ENCODE measurements at places on chromosomes 6 and 20.

DNA sequence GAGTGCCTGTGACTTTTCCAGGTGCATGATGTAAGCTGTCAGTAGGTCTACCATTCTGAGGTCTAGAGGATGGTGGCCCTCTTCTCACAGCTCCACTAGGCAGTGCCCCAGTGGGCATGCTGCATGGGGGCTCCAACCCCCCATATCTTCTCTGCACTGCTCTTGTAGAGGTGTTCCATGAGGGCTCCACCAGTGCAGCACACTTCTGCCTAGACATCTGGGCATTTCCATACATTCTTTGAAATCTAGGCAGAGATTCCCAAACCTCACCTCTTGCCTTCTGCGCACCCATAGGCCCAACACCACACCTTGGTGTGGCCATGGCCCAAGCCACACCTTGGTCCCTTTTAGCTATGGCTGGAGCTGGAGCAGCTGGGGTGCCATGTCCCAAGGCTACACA is 66.3 kb downstream of the VTA1 start:
- DNase-seq = no peak

GRCh38 chr6:154506991-154507898 is 3.2 kb downstream of the CNKSR3 start:
- no peak for DNase-seq

- no peak for DNase-seq
Observed at GRCh38 chr20:48648482-48649051, 179.2 kb downstream of the PREX1 start.

GRCh38 chr20:13856354-13856753 is 71.5 kb downstream of the NDUFAF5 start:
- DNase-seq = no peak

DNA sequence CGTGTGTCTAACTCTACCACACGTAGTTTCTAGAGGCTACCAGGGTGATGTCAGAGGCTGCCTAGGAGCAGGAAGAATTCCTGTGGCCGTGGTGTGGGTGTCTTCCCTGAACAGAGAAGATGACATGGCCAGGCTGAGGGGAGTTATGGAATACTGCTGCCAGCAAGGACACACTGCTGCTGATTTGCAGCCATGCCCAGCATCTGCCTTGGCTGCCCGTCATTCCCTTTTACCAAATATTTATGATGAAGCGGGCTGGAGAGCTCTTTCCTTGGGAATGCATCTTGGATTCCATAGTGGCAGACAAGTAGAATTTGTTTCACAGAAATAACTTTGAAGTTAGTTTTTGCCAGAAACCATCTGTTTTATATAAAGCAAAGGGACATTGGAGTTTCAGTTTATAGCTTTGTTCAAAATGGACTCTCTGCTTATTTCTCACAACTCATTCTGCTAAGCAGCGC is 80.8 kb upstream of the VSTM2L start:
- DNase-seq = no peak

- DNase-seq = no peak
Observed at GRCh38 chr6:134603561-134603960, 285.6 kb upstream of the SGK1 start.

GRCh38 chr6:150835620-150836019 is 29.9 kb upstream of the MTHFD1L start:
- DNase-seq = no peak

- DNase-seq = no peak
Observed at GRCh38 chr6:55567558-55567957, 11.4 kb downstream of the HMGCLL1 start.

DNA sequence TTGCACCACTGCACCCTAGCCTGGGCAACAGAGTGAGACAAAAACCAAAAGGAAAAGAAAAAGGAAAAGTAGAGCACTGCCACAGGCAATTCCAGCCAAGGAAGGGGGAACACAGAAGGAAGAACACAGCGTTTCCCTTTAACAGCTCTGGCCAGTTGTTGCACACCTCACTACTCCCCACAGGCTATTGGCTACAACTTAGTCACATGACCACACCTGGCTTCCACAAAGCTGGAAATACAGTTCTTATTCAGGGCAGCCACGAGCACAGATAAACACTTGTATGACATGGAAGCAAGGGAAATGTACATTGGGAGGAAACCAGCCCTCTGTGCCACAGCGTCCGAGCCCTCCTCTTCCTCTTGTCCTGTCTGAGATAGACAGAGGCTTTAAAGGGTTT is 249.0 kb upstream of the JARID2 start:
- DNase-seq = no peak

DNA sequence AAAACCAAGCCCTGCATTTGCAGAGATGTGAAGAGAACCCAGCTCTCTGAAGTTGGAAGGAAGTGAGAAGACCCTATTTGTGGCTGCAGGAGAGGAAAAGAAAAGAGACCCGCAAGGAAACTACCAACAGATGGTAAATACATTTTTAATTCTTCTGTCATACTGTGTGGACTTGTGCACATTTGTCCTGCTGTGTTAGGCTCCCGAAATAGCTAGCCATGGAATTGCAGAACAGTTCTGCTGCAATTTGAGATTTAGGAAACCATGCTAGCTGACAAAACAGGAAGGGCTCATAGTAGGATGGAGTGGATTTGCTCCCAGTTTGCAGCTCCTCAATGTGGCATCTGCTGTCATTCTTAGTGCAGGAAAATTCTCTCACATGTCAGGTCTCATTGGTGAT is 12.1 kb upstream of the ATXN1 start:
- no peak for DNase-seq

DNA sequence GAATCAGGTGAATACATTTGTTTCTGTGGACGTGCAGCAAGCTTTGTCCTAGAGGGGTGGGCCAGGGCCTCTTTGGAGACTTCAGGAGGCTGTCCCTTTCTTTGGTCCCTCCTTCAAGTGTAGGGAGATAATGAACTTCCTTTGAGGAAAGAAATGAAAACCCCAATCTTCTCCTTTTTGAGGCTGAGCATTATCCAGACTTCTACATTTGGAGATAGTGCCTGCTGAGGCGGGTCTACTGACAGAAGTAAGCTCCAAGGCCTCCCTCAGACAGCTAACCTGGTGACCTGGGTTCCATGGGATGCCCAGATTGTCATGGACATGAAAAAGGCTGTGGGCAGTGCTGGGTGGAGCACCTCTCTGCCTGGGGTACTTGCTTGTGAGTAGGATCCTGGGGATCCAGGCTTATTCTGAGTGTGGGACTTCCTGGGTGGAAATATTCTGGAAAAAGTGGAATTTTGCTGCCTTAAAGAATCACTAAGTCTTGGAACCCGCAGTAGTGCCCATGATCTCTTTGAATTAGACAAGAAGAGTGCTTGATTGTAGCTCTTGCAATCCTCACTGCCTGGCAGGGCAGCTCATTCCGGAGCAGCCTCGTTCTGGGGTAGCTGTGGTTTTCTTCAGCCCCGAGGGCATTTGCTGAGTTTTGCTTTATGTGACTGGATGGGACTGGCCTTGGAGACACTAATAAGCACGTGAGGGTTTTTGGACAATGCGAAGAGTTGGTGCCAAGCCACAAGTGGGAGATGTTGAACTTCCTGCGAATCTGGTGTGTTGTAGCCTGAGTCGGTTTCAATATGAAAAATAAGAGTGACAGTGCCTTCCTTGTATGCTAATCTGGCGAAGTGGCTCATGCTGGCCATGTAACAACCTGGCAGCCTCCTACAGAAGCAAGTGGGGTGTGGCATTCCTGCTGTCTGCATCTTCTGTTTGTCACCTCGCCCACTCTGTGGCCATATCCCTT is 28.1 kb downstream of the SNRNP48 start:
- no peak for DNase-seq

- DNase-seq = no peak
Observed at GRCh38 chr6:152698692-152699091, 995 bp downstream of the MYCT1 start.

DNA sequence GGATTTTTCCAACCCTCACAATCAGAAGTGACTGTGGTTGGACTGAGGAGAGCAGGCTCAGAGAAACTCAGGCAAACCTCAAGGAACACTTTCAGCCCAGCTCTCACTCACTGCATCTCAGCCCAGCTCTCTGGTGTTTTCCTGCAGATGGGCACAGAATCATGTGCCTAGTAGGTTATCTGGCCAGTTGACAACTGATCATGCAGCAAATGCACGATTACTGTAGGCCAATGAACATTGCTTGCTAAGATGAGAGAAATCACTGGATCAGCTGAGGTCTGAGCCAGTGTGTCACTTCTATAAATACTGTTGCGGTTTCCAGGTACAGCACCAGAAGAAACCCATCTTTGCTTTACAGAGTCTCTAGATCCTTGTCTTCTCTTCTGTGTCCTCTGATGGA is 540.5 kb downstream of the CD83 start:
- no peak for DNase-seq

GRCh38 chr20:52867305-52867704 is 104.9 kb upstream of the TSHZ2 start:
- no peak for DNase-seq

- DNase-seq = no peak
Observed at GRCh38 chr20:62254021-62254724, 15.9 kb downstream of the OSBPL2 start.

GRCh38 chr20:2451939-2452732 is 18.5 kb downstream of the SNRPB start:
- DNase-seq = peak; percentile 79

DNA sequence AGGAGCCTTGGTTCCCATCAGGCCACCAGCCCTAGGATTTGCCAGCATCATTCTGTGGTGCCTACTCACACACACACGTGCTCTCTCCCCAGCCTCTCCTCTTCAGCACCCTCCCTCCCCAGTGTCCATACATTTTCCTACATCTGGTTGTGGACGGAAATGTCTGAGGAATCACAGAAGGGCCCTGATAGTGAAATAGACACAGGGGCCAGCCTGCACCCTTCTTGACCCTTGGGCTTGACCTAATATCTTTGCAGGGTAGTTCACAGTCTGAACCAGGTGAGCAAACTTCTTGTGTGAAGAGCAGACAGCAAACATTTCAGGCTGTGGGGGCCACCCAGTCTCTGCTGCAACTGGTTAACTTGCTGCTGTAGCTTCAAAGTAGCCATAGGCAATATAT is 108.5 kb upstream of the NXT1 start:
- DNase-seq = peak; percentile 27

DNA sequence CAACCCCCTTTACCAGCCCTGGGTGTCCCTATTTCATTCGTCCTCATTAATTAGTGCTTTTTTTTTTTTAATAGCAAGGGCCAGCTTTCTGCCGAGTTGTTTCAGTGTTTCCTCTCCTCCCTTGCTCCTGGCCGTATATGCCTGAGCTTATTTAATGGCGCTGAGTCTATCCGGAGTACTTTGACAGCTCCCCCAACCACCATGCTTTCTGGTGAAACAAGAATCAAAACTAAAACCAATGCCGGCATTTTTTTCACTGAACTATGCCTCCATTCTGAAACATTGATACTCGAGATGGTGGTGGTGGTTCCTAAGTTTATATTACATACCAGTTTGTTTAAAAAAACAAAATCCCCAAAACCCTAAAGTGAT is 1.2 kb downstream of the DCBLD1 start:
- DNase-seq = no peak

- no peak for DNase-seq
Observed at GRCh38 chr20:45042978-45043377, 57.9 kb downstream of the KCNS1 start.

GRCh38 chr20:21682521-21682954 is 22.9 kb upstream of the PAX1 start:
- no peak for DNase-seq

DNA sequence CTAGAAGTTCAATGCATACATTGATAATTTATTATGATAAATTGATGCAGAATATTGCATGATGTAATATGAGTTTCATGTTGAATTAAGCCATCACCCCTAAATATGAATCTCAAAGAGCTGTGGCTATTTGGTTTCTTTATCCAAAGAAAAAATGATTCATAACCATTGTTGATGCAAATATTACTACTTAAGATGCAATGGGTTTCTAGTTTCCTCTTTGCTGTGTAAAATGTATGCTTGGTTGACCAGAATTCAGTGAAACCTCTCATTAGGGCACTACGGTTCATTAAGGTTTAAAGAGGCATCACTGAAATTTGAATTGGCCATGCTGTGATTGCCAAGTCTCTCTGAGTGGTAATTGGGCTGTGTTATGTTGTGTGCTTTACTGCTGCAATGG is 492.5 kb upstream of the FLRT3 start:
- DNase-seq = no peak

DNA sequence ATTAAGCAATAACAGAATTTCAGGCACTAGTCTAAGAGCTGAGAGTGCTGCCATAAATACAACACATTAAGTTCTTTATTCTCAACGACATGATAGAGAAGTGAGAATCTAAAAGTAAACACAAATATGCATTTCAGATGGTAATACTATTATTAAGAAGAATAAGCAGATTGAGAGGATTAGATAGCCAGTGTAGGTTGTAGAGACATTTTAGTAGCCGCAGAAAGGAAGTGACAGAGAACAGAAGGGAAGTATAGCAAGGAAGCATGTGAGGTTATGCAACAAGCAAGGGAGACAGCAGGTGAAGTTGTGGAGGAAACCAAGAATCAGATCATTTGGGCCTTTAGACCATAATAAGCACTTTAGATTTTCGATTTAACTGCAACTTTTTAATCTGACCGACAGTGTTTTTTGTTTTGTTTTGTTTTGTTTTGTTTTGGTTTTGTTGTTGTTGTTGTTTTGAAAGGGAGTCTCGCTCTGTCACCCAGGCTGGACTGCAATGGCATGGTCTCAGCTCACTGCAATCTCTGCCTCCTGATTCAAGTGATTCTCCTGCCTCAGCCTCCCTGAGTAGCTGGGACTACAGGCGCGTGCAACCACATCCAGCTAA is 737.0 kb upstream of the ADGRB3 start:
- no peak for DNase-seq

- no peak for DNase-seq
Observed at GRCh38 chr6:624979-625378, 31.9 kb downstream of the HUS1B start.
